Activated effector memory CD4-positive, alpha-beta T cell treated with Interleukin-2 at 50 U/mL for 16 hours (primary cell): ENCODE measurements at places on chromosomes 7 and 10.

GRCh38 chr7:30694218-30694745, 12.0 kb upstream of the CRHR2 start:
- DNase-seq, result no peak

GRCh38 chr7:80997841-80998240, 79.0 kb upstream of the SEMA3C start:
- no peak for DNase-seq

GRCh38 chr10:77226853-77227565, 410.6 kb downstream of the KCNMA1 start:
- no peak for DNase-seq

DNA sequence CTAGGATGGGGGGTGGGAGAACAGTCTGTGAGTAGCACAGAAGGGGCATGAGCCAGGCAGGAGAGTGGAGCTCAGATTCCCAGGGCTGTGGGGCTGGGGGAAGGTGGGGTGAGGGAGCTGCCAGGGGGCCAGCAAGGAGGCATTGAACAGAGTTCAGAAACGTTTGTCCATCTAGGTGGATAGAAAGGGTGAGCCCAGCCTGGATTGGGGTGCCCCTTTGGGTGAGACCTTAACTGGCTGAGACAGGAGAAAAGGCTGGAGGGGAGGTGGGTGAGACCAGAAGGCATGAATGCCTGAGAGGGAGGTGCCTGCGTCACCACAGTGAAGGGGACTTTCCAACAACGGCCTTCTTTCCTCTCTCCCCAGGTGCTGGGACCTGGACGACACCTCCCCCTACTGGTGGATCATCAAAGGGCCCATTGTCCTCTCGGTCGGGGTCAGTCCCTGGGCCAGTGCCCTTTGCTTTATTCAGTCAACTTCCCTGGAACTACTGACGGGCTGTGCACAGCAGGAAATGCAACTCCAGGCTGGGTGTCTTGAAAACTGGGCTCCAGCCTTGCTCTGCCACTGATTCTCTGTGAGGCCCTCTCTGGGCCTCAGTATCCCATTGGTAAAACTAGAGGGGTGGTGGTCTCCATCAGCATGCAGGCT, 11.0 kb downstream of the GHRHR start:
- no peak for DNase-seq

DNA sequence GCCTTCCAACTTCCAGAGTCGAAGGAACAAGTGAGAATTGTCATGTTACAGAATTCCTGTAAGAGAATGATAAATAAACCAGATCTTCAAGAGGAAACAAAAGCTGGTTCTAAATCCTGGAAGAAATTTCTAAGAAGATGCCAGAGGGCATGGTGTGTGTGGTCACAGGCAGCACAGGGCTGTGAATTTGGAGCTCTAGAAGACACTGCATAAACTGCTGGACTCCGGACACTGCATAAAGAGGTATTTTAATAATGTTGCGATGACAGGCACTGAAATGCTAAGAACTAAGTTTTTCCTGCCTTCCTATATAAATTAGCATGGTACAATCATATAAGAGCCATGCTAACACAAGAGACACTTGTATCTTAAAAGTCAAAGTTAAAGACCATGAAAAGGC, 86.0 kb downstream of the LARP4B start:
- DNase-seq, result no peak

GRCh38 chr10:72059843-72060822, 28.2 kb downstream of the SPOCK2 start:
- no peak for DNase-seq

- no peak for DNase-seq
Observed at GRCh38 chr7:105782391-105783042, 93.9 kb downstream of the ATXN7L1 start.

GRCh38 chr10:21172930-21173801, 276.1 kb upstream of the NEBL start:
- DNase-seq, result no peak

DNA sequence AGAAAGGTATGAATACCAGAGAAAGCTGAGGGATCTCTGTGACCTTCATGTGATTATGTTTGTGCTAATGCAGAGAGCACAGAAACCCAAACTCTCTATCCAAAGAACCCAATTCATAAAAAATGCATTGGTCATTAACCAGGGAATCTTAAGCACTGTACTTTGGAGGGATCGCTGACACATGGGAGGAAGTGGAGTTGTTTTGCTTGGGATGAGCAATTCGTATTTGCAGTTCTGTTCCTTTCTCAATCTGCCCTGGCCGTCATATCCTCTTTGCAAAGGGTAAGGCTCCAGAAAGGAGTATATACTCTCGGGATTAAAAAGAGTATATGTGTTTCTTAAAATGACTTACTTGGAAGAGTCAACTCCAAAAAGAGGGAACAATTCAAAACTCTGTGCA, 221.3 kb downstream of the POU6F2 start:
- no peak for DNase-seq

DNA sequence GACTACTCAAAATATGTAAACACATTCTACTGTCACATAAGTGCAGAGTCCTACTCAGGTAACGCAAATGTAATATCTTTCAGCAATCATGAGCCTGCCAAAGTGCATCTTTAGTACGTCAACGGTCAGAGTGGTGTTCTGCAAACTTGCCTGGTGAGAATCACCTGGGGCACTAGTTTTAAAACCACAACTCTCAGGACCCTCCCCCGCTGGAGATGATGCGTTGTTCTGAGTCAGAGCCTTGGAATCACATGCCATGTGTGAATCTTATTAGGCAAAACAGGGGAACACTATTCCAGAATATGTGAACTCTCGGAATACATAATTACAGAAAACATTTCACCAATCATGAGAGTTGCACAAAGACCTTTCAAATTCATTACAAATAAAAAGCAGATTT, 115.7 kb downstream of the TPK1 start:
- DNase-seq, result no peak

DNA sequence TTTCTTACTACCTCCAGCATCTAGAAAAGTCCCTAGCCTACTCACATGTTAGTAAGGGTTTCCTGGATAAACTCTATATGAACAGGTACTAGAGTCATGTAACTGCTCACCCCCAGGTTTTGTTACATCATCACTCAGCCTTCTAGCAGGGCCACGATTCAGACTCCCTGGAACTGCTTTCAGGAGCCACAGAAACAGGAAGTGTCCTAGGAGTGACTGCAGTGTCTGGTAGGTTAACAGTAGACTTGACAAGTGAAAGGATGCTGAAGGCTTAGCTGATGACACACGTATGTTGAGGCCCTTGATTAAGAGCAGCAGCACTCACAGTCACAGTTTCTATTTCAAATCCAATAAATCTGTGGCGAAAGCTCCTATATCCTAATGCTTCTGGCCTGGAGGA, 101.2 kb downstream of the DNMBP start:
- no peak for DNase-seq

DNA sequence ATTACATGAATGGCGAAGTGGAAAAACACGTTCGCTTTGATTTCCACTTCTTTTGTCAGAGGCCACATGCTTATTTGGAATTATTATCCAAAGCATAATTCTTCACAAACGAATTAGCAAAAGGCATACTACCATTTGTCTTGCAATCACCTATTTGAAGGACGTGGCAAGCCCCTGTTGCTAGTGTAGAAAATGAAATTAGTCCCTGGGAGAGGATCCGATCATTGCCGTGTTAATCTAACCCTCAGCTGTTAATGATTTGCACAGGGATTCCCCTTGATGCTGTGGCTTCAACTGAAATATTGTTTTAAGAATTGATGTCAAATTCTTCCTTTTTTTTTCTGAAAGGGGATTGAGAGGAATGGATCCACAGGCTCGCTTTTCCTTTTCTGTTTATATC, 4.6 kb downstream of the AGMO start:
- no peak for DNase-seq

DNA sequence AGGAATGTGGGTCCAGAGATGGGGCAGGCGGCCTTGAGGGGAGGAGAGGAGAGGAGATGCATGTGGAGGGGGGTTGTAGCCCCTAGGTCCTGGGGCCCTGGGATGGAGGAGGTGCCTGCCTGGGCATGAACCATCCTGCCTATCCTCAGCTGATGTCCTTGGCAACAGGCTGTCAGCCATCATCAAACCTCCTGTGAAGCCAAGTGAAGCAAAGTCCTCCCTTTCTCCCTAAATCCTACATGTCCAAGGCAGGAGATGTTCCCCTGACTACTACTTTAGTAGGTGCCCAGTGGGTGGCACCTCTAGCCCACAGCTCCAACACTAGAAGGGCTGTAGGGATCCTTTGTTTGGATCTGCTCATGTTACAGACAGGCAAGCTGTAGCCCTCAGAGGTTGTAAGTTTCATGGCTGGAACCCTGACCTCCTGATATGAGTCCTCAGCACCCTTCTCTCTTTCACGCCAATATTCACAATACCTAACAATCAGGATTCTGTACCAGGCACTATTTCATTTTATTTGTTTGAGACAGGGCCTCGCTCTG, 66.6 kb upstream of the SYPL1 start:
- DNase-seq, result no peak

DNA sequence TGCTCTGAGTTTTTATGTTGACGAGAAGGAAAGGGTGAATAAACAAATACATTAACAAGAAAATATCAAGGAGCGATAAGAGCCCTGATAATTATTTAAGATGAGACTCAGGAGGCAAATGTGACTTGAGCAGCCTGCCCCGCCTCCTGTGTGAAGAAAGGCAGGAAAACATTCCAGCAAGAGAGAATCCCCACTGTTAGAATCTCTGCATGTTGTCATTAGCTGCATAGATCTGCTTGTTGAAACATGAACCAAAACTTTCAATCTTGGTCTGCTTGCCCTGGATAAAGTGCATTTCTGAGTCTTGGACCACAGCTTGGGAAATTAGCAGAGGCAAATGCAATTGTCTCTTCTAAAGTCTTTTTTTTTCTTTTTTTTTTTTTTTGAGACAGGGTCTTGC, 120.0 kb downstream of the DPP6 start:
- DNase-seq, result no peak

GRCh38 chr7:29511337-29511736, 52.3 kb upstream of the PRR15 start:
- no peak for DNase-seq
